ENCODE measurements at places on chromosomes 5 and 9.
A peak's percentile ranks its signal among the peaks of the same experiment; 100 is the strongest.

GRCh38 chr9:29100762-29101161 lies 1527.5 kb upstream of the C9orf72 start:
- no peak for DNase-seq

- DNase-seq = no peak
Observed at GRCh38 chr5:178902849-178903248, 7.1 kb downstream of the ZFP2 start.

GRCh38 chr5:171310212-171310818 lies 1.3 kb downstream of the TLX3 start:
- DNase-seq = no peak

DNA sequence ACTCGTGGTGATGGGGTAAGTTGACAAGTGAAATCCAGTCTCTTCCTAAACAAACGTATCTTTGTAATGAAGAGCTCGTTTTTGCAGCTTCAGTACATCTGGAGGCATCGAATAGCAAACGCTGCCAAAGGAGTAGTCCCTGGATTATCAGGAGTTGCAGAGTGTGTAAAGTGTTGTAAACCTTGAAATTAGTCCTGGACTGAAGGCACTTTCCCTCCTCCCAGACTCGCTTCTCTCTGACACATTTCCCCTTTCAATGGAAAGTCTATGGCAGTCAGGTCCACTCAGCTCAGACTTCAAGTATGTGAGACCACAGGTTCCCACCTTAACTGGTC lies 1.5 kb upstream of the PBX3 start:
- no peak for DNase-seq

DNA sequence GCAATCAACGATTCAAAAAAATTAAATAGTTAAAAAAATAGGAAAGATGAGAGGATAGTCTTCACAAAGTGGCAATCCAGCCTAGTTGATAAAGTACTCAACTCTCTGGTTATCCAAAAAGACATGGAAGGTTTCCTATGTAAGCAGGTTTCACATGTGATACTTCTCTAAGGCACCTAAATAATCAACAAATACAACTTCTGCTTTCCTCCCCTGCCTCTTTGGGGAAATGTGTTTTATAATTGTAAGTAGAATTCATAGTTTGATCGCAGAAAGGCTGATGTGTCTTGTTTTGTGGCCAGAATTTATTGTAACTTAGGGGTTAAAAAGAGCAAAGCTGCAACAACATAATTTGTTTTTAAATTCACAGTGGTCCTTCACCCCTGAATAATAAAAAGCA lies 855.5 kb upstream of the DMAC1 start:
- DNase-seq = no peak

GRCh38 chr5:174549254-174549653 lies 175.1 kb upstream of the MSX2 start:
- no peak for DNase-seq

- DNase-seq = no peak
Observed at GRCh38 chr9:137278061-137278701, 655 bp downstream of the TOR4A start.

DNA sequence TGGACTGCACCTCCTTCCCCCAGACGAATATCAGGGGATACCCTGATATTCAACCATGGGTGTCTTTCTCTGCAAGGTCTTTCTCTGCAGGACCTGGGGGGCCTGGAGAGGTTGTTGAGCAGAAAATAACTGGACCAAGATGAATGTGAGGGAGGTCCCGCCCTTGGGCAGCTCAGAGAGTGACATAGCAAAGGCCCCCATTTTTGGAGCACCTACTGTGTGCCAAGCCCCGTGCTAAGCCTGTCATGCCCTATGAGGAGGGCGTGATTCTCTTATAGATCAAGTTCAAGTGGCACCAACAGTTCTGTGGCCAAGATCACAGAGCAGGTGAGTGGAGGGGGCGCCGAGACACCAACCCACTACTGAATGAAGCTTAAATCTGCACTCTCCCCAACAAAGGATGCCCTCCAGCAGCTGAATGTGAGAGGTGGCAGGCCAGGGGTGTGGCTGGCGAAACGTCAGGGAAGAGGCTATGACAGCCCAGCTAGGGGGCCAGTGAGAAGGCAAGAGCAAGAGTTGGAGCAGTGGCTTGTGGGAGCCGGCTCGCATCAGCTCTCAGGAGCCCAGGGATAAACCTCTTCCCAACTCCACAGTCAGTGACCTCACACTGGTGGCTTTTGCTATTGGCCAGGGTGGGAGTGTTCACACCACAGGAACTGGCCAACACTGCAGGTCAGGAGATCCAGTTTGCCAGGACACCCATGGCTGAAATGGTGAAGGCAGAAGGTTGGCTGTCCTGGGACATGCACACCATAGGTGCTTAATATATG lies 5.3 kb downstream of the SARDH start:
- DNase-seq = no peak

GRCh38 chr5:125272357-125272756 lies 525.9 kb upstream of the ZNF608 start:
- no peak for DNase-seq

DNA sequence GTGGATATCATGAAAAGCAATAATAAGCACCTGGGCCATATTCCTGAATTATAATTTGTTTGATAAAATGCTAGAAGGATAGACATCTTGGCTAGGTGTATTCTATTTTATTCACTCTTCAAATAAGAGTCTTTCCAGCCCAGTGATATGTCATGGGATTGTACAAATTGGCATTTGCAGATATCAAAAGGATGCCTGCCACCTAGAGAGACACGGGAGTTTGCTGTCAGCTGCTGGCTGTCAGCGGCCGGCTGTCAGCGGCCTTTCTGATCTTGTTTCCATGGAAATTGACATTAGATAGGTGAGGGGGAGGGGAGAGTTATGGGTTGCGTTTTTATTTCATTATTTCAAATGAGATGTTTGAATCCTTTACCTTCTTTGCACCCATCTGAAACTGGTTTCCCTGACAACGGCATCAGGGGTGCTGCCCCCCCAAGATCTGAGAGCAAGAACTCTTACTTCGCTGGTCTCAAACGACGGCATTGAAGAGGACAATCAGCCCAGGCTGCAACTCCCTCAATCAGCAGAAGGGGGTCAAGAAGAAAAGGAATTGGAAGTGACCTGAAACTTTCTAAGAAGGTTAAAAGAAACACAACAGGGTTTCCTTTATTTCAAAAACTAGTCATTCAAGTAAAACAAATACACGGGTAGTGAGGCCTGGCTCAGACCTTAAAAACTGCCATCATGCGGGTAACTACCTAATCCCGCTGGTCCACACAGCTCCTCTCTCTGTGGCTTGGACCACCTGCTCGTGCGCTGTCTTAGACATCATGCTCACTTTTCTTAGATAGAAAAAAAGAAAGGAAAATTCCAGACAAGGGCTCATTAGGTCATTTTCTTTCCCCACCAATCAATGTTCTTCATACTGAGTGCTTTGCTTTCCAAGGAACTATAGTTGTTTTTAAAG lies 115.7 kb downstream of the TLE1 start:
- DNase-seq = no peak

DNA sequence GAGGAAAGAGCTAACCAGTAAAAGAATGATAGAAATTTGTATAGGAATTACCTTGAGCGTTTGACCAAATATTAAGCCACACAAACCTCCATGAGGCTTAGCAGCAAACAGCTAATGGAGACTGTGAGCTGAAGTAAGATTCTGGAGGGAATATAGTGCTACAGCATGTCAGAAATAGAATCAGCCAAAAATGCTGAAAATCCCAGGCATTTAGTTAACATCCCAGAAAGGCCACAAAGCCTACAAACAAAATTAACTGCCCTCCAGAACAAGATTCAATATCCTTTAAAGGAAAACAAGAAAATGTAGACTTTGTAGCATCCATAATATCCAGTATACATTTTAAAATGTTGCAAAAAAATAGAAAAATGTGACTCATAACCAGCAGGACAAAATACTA lies 257.8 kb upstream of the TUSC1 start:
- no peak for DNase-seq

- no peak for DNase-seq
Observed at GRCh38 chr5:67731886-67732285, 483.7 kb upstream of the PIK3R1 start.

DNA sequence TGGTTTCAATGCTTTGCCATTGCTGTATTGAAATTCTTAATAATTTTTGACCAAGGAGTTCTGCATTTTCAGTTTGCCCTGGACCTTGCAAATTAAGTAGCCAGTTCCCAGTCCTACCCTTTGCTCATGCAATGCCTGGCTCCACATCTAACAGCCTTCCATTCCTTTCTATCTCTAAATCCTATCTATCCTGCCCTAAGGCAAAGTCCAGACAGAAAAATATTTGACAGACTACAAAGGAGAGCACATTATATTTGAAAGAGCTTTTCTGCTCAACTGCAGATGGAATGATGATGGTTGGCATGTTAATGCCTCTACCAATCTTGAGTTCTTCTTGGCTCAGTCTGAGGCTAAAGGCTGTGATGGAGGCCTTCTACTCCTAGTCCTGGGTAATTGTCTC lies 15.5 kb downstream of the SLC22A4 start:
- no peak for DNase-seq

DNA sequence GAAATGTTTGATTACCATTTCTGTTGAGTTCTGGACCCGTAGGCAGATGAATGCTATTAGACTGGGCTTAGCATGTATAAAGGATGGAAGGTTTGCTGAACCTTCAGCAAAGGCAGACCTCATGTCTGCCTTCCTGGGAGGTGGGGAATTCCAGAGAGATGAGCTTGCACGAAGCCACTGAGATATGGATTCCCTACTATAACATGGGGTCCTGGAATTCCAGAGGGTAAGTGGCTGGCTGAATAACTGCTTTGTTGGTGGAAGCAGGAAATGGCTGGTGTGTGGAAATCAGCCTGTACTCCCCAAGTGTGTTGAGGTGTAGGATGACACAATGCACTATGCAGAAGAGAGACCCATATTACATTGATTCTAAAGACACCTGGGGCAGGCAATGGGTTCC lies 526.4 kb downstream of the CTNND2 start:
- DNase-seq = no peak

DNA sequence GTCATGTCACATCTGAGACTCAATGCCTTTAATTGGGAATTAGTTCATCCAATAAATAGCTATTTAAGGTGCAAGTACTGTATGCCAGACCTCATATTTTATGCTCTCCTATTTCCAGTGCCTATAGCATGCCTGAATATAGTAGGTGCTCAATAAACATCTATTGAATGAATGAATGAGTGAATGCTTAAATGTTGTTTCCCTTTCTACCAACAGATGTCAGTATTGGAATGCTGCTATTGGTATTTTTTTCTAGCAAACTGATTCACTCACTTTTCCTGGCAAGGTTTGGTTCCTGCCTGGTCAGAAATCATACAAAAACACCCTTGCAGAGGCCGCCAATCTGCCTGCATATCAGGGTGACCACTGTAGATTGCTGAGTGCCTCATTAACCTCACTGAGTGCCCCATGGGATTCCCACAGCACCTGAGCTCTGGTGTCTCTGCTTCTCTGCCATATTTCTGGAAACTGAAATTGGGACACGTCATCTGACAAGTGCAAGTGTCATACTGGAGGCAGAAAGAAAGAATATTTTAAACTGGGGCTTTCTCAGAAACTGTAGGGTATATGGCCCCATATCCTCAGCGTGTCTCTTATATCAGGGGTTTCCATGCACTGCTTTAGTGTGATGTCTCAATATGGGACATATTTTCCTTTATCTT lies 359.7 kb downstream of the TRIM32 start:
- DNase-seq = no peak

DNA sequence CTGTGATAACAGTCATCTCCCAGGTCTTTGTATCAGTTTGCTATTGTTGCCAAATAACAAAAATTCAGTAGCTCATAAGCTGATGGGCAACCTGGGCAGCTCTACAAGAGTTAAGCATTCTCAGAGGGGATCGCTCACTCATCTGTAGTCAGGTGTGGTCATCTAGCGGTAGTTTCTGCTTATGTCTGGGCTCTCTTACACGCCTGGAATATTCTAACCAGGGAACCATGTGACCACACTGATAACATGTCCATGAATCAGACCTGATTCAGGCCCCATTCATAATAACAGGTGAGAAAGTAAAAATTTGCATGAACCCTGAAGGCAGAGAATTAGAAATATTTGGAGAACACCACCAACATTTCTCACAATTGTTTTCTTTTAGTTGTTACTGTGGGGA lies 576.1 kb downstream of the SLCO4C1 start:
- DNase-seq = no peak

DNA sequence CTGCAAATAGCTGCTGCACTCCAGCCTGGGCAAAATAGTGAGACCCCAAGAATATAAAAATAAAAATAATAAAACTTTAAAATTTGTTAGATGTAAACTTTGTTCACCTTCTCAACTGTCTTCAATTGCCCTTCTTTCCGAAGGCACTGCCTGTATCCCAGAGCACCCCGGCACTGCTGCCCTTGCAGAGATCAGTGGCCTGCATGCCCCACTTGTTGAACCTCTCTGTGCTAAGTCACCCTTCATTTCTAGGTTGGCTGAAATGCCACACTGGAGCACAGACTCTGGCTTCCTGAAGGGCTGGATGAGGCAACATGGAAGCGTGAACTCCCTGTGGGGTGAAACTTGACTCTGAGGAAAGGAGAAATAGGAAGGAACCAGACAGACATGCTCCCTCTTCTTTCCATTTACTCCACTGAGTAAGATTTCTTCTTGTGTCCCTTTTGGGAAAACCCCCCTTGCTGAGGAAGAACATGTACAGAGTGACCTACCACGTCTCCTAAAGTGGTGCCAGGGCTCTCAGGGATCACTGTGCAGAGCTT lies 8.4 kb upstream of the JMY start:
- no peak for DNase-seq

GRCh38 chr9:70044490-70045307 lies 1.1 kb downstream of the MAMDC2 start:
- DNase-seq = peak; percentile 75

DNA sequence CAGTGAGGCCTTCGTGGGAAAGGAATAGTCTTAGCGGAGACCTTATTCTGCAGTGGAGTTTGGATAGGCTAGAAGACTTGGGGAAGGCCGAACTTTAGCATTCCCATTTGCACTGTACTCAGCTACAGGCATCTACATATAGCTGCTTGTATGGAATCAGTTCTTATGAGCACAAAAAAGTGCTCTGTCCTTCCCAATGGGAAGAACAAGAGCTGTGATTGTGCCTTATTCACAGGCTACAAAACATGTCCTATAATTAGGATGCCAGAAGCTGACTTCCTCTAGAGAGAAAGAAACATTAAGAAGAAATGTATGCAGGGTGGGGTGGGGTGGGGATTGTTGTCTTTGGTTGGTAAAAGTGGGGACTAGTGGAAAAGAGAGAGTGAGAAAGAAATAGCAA lies 154.7 kb downstream of the ATP10B start:
- no peak for DNase-seq

DNA sequence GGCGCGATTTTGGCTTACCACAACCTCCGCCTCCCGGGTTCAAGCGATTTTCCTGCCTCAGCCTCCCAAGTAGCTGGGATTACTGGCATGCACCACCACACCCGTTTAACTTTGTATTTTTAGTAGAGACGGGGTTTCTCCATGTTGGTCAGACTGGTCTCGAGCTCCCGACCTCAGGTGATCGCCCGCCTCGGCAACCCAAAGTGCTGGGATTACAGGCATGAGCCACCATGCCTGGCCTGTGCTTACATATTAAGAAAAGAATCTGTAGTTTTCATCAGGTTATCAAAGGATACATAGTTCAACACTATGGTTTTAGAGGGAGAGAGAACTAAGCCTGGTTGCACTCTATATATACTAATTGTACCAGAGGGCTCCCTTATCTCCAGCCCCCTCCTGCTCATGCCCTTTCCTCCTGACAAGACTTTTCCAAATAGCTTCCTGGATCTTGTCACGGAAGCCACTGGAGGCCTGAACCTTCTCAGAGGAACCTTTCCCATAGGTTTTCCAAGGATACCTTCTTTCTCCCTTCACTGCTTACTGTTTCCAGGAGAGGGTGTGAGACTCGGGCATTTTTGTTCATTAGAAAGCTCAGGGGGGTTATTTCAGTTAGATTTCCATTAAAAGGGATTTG lies 53.1 kb downstream of the SLC44A1 start:
- DNase-seq = no peak

GRCh38 chr5:61850696-61851095 lies 455.3 kb upstream of the KIF2A start:
- no peak for DNase-seq

All from H54 (cell line).